ENCODE measurements at places on chromosomes 7 and 10. TPM values are rescaled to one million over a fixed set of nuclear protein-coding genes. Genes with fewer than 3 reads are reported as not detected.

The AKR1D1 gene
- not detected for total RNA-seq

The ICA1 gene
- total RNA-seq = 66.4 TPM

- no peaks in the 10 kb centered on the region for H3K4me1 ChIP-seq
- H3K4me3 ChIP-seq = no peak overlapping the region
- H3K27me3 ChIP-seq = peaks cover 30% of the 10 kb centered on the region
- H3K27ac ChIP-seq = no peak overlapping the region
Measured at GRCh38 chr7:155569681-155570080, 23.3 kb upstream of the CNPY1 start.

DNA sequence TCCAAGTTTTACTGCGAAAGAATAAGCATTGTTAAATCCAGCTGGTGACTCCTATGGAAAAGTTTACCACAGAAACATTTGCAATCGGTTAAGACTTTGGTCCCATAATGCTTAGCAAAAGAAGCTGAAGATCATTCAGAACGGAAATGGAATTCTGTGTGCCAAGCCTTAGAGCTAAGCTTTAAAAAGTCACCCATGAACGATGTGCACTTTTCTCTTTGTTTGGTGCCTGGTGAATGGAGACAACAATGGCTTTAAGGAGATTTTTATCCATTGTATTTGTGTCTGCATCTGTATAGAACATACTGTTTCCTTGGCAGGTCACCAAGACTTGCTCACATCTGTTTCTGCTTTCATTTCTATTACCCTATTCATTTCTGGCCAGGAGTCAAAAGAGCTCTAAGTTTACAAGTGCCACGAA lies 26.3 kb upstream of the COL1A2 start:
- H3K4me1 ChIP-seq = no peaks in the 10 kb centered on the region
- H3K27ac ChIP-seq = no peak overlapping the region
- H3K36me3 ChIP-seq = no peaks in the 10 kb centered on the region
- DNase-seq = no peak

The STOX1 gene
- total RNA-seq = 2.7 TPM

GRCh38 chr7:24891311-24891735 lies 88.7 kb downstream of the OSBPL3 start:
- peaks cover 28% of the 10 kb centered on the region for H3K36me3 ChIP-seq
- no peaks in the 10 kb centered on the region for H3K27me3 ChIP-seq
- no peak overlapping the region for H3K4me3 ChIP-seq
- DNase-seq = no peak
- peaks cover 29% of the 10 kb centered on the region for H3K4me1 ChIP-seq

- no peak overlapping the region for H3K4me3 ChIP-seq
- peaks cover 51% of the 10 kb centered on the region for H3K27me3 ChIP-seq
- no peak for DNase-seq
Measured at GRCh38 chr10:6036861-6037321, 25.3 kb downstream of the IL2RA start.

DNA sequence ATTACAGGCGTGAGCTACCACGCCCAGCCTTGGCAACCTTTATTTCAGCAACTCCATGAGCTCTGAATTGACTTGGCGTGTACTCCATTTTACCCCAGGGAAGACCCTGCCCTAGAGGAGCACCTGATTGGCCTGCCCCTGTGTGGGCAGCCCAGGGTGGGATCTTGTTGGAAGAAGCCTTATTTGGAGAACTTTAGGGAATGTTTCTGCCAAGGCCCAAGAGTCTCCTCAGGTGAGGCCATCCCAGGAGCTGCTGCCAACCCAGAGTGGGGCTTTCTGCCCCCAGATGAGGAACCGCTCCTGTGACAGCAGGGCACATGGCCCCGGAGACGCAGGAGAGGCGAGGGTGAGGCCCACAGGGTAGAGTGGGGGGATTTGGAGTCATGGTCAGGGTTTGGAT lies 42.0 kb downstream of the VWA2 start:
- no peak overlapping the region for H3K27ac ChIP-seq
- H3K27me3 ChIP-seq = no peaks in the 10 kb centered on the region
- H3K36me3 ChIP-seq = no peaks in the 10 kb centered on the region
- H3K4me1 ChIP-seq = no peaks in the 10 kb centered on the region

DNA sequence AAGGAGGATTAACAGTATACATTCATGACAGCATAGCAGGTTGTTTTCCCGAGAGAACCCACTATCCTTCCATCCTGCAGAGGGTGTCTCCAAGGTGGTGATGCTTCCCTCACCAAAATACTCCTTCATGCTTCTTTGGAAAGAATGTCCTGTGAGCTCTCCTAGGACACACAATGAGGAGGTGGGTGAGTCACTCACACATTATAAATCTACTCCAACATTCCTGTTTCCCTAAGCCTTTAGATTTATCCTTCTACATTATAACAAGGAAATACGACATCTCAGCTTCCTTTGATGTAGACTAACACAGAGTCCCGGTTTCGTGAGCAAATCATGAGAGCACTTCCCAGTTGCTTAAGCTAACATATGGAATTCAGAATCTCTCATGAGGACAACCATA lies 689.7 kb upstream of the CELF2 start:
- DNase-seq = no peak
- H3K4me1 ChIP-seq = no peaks in the 10 kb centered on the region
- no peaks in the 10 kb centered on the region for H3K27me3 ChIP-seq
- H3K4me3 ChIP-seq = no peak overlapping the region
- H3K27ac ChIP-seq = no peak overlapping the region
- H3K36me3 ChIP-seq = no peaks in the 10 kb centered on the region

The FFAR4 gene
- total RNA-seq = 0.61 TPM

The STAM gene
- total RNA-seq = 17.0 TPM

The FANK1 gene
- 1.6 TPM for total RNA-seq

Measured in Calu3 (cell line).